ENCODE measurements at places on chromosomes 13 and 19.

- DNase-seq = no peak
Measured at GRCh38 chr13:110723598-110723997, 10.1 kb downstream of the ING1 start.

GRCh38 chr13:109881961-109882558 is 95.7 kb upstream of the IRS2 start:
- no peak for DNase-seq

GRCh38 chr19:40982594-40983101 is 8.4 kb upstream of the CYP2B6 start:
- DNase-seq = no peak

DNA sequence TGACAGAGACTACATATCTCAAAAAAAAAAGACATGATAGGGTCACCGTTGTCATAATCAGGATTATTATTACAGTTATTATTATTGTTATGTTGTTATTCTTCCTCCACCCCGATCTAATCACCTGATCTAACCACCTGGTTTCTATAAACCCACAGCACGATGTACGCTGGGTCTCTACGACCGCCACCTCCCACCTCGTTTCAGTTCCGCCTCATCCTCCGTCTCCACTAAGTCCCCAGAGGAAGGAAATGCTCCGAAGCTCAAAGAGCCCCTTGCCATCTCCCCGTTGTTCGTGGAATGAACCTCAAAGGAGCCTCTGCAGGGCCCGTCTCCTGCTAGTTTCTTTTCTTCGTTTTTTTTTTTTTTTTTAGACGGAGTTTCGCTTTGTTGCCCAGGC is 15.9 kb upstream of the MEIS3 start:
- DNase-seq = no peak

DNA sequence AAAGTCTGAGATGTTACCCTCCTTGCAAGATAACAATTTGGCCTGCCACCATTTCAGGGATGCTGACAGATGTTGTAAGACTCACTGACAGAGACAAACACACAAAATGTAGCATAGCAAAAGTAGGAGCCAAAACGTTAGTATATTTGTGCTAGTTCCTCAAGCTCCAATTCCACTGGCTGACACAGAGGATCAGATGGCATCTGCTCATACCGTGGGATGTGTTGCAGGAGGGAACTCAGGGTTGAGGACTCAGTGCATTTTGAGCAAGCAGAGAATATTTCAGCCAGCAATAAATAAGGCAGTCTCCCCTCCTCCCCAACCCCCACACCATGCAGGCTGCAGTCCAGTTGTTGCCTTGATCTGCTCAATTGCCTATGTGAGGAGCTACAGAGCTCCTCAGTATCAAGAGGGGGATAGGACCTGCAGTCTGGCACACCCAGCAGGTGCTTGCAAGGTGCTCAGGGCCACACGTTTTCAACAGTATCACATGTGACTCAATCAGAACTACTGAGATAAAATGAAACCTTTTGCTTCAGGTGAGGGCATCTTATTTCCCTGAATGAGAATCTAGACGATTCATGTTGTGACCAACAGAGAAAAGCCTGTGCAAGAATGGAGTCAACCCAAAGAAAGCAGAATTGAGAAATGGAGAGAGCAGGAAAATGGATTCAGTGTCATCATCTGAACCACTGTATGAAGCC is 23.6 kb upstream of the LRCH1 start:
- no peak for DNase-seq

DNA sequence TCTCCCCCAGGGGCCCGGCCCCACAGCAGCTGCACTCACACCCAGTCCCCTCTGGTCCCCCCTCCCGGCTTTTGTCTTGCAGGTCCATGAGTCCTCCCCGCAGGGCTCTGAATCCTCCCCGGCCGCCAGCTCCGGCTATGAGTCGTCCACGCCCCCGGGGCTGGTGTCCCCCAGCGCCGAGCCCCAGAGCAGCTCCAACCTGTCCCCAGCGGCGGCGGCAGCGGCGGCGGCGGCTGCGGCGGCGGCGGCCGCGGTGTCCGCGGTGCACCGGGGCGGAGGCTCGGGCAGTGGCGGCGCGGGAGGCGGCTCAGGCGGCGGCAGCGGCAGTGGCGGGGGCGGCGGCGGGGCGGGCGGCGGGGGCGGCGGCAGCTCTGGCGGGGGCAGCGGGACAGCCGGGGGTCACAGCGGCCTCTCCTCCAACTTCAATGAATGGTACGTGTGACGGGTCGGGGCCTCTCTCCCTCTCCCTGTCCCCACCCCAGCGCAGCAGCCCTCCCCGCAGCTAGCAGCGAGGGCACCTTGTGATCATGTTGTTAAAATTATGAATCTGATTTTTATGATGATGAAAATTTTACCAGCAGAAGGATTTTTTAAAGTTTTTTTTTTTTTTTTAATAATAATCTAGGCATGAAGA is 3.8 kb downstream of the ZIC2 start:
- no peak for DNase-seq

GRCh38 chr13:67080351-67080750 is 149.8 kb downstream of the PCDH9 start:
- DNase-seq = no peak

DNA sequence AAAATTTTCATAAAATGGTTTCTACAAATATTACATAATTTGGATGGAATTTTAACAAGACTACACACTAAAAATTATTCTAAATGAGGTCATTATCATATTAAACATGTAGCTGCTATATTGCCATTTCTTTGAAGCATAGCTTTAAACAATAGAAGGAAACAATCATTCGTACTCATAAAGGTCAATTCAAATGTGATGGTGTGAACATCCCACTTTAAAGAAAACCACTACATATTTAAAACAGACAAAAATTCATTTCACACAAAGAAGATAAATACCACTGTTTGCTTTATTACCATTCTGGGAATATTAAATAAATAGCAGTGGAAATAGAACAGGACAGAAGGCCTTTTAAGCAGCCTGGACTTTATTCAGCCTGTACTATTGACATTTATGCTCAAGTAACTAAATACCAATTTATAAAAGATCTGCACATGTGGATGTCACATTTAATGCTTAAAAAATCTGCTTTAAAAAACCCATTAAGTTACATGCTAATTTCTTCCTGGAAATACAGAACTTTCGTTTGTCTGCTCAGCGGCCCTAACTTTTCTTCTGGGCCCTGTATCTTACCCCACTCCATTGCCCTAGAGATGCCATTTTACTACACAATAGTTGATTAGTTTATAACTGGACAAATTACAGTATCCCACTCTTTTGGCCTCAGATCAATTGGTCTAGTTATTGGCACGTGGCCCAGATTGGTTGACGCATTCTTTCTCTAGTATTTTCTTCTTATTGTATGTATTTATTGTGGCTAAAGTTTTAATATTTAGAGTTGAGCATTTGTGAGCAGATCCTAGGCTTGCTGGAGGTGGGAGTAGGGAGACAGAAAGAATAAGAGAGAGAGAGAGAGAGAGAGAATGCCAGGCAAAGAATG is 215.1 kb upstream of the SPRY2 start:
- no peak for DNase-seq

DNA sequence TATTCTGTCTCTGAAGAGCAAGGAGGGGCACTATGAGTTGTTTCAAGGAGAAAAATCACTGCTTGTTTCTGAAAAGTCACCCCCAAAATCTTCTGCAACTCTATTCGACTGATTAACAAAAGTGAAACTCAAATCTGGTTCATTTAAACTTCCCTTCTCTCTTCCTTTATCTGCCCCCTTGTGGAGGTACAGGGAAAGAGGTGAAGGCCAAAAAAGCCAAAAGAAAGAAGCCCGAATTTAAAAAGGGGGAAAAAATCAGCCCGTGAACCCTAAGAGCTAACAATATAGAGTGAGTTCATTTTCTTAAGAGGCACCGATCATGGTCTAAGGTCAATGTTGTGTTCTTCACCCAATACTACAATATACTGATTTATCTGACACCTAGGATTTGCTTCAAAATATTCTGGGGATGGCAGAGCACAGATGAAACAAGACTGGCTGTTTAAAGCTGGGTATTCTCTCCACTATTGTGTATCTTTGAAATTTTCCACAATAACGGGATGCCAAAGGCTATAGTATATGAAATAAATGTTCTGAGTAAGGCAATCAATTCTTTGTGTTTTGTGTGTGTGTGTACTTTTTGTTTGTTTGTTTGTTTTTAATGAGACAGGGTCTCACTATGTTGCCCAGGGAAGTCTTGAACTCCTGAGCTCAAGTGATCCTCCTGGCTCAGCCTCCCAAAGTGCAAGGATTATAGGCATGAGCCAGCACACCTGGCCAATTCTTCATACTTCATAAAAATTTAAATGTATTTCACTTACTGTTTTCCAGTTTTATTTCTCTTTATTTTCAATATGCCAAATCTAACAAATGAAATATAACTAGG is 55.0 kb upstream of the EEF1AKMT1 start:
- DNase-seq = no peak

DNA sequence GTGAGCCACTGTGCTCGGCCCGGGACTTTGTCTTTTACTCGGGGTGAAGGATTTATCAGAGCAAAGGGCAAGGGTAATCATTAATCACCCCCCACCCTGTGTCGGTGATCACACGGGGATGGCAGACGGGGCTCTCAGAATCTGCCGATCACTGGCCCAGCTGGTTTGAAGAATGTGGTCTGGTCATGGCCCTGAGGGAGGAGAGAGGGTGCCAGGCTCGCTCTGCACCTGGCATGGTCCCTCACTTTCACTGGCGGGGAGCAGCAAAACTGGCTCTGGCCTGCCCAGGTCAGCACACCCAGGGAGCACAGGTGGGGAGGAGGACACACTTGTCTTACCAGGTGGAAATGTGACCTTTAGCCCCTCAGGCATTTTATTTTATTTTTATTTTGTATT is 10.2 kb downstream of the REEP6 start:
- DNase-seq = no peak

- no peak for DNase-seq
Measured at GRCh38 chr13:50810998-50811397, 32.5 kb downstream of the DLEU7 start.

DNA sequence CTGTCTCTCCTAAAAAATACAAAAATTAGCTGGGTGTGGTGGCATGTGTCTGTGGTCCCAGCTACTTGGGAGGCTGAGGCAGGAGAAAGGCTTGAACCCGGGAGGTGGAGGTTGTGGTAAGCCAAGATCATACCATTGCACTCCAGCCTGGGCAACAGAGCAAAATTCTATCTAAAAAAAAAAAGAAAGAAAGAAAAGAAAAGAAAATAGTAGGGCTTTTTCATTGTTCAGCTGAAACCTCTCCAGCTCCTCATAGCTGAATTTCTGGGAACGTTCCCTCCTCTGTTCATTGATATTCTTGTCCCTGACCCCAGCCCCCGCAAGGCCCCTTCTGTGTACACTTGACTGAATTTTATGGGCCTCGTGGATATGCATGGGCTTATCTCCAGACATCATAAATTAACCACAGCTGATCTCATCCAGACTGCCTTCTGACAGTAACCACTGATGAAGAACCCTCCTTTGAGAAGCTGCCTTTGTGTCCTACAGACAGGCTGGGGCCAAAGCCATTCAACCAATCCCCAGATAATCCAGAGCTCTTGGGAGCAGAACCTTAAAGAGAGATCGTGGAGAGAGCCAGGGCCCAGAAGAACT is at the start of gene ELSPBP1:
Gene ELSPBP1 (plus strand): TSS at position 424 of the 594 bp plus-strand sequence. CDS start 14,036 bp downstream, outside the sequence.
- no peak for DNase-seq

DNA sequence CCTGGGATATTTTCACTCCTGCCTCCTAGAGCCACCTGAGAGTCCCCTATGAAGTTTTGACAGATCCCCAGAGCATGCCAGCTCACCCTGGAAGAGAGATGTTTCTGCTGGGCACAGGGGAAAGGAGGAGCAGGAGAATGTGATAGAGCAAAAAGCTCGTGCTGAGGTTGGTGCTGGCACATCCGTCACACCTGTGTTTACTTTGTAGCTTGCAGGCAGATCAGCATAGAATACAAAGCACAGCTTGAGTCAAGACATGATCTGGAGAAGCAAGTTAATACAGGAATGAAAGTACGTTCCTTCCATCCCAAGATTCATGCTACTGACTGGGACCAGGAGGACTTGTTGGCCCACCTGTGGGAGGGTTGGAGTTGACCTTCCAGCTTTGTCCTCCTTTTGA is 46.1 kb downstream of the HSPH1 start:
- no peak for DNase-seq

DNA sequence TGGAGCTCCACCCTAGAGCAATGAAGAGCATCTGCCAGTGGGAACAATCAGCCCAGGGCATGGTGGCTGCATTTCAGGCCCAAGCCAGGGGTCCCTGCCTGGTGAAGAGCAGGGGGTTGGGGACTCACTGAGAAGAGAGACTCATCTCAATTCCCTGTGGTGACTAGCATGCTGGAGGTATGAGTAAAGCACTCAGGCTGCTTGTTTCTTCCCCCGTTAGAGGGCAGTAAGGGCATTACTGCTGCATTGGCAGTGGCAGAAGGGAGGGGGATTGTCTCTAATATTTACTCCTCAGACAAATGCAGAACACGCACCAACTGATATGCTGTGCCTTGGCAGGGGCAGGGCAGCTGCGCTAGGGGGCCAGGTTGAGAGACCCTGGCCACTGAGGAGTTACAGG is 329.1 kb downstream of the SLITRK5 start:
- DNase-seq = no peak

DNA sequence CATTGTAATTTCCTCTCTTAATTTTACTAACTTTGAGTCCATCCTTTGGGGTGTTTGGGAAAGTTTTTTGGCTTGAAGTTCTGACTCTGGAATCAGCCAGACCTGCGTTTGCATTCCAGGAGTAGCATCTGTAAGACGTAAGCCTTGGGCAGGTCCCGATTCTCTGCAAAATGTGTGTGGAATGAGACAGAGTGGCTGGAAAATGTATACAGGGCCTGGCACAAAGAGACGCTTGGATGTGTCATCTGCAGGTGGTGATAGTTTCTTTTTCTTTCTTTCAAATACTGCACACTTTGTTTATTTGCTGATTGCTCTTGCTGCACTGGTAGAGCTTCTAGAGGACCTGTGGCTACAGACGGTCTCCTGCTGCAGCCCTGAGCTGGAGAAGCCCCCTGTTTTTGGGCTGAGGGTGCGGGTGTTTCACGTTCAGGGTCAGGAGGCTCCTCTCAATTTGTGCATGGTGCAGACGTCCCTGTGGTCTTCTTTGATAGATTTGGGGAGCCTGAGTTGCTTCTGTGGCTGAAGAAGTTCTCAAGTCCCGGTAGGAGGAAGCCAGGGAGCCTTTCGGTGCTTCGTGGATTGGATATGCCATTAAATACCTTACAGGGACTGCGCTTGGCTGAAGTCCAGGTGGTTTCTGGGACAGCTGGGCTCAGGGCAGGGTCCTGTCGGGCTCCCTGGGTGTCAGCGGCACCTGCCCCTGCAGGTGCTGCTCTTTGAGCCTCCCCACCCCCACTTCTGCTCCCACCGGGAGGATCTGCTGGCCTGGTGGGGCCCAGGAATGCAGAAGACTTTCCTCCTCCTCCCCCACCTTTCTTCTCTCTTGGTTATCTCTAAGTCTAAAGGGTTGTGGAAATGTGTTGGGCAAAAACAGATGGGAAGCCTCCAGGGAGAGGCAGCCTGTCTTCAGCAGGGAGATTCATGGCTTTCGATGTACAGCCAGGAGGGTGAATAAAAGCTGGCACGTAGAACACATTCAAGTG is 44.0 kb upstream of the GAS6 start:
- no peak for DNase-seq

All from NCI-H1436 treated with DMSO at 0.1 percent for 48 hours (cell line).